ENCODE measurements at places on chromosomes 3 and 15.

DNA sequence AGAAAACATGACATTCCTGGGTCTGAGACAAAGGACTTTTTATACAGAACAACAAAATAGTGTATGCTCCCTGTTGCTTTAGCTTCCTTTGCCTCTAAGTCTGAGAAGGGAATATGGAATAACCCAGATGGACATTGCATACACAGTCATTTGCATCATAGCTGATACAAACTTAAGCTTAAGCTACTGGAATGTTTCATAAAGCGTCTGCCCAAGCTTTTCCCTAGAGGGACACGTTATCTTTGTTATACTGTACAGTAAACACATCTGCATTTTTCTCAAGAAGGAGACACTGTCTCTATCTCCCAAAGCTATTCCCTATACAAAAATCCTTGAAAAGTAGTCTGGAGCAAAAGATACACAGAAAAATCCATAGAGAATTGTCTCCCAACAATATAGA lies 775.0 kb downstream of the DIPK2A start:
- no peak for DNase-seq

DNA sequence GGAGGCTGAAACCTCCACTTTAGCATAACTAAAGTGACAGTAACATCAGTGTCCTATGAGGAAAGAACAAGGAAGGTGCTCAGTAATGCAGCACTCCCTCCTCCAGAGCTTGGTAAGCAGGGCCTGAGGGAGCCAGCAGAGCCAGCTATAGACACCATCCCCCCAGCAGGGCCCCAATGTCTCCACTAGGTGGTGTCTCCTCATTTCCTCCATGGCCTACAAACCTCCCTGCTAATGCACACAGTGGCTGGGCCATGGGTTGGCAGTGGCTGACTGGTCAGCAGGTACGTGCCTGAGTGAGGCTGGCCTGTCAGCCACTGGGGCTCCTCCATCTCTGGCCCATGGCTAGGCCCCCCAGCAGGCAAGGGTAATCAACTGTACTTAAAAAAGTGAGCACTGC lies 13.6 kb downstream of the MRPS25 start:
- DNase-seq: no peak

DNA sequence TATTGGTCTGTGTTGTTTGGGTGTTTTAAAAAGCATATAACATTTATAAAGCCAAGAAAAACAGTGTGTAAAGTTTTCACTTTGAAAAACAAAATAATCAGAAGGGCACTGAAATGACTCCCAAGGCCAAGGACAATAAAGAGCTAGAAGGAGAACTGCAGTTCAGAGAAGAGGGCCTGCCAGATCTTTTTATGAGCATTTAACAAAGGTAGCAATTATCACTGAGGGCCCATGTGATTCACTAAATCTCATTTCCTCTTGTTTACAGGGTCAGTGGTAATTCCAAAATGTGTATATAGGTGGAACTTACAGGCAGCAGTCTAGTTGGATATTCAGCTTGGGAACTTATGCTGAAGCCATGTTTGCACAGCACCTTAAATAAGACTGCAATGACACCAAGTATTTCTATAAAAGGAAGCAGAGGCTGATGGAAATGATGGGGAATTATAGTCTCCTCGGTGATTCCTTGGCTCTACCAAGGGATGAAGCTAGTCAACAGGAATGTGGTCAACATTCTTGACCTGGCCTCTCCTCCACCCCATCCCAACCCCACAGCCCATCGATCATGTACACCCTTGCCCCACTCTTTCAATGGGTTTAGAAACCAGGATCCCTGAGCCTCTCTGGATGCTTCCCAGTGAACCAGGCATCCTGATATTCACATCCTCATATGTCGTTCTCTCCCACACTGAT lies 54.4 kb upstream of the THUMPD3 start:
- DNase-seq: no peak

- DNase-seq: no peak
Measured at GRCh38 chr15:101121511-101122090, 130.2 kb downstream of the CHSY1 start.

DNA sequence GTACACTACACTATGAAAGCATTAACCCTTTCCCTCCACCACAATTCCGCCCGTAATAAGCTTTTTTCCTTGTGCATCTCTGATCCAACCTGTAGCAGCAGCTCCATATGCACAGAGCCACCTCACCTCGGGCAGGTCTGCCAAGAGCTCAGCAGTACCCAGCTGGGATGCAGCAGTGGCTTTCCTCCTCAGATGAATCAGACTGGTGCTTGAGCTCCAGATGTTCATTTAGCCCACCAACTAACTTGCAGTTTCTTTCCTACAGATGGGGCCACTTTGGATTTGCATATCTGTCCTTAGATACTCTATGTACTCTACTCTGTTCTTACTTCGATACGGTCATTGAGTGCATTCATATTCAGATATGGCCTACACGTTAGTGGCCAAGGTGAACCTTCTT lies 14.8 kb upstream of the FSIP1 start:
- DNase-seq: no peak

- DNase-seq: no peak
Measured at GRCh38 chr3:60844256-60844655, 407.0 kb downstream of the FHIT start.

- DNase-seq: no peak
Measured at GRCh38 chr3:73215281-73215680, 153.8 kb downstream of the EBLN2 start.

DNA sequence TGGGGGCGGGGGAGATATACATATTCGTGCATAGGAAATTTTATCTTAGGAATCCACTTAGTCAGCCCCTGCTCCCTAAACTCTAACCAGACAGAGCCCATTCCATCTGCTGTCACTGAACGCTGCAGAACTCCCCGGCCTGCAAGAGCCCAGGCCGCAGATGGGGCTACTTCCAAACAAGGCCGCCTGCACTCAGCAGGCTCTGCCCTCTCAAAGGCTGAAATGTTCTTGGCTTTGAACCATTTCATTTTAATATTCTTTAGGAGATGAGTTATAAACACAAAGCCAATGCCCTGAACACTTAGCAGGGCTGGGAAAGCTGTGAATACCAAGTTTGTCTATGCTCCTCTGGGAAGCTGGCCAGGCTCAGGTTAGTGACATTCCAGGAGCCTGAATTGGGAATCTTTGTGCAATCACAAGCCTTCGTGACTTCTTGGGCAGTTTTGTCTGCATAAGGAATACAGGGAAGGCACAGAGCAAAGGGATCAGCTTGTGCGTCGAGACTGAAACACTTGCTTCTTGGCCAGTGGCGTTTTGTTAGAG lies 65.0 kb downstream of the SYNM start:
- DNase-seq: no peak

DNA sequence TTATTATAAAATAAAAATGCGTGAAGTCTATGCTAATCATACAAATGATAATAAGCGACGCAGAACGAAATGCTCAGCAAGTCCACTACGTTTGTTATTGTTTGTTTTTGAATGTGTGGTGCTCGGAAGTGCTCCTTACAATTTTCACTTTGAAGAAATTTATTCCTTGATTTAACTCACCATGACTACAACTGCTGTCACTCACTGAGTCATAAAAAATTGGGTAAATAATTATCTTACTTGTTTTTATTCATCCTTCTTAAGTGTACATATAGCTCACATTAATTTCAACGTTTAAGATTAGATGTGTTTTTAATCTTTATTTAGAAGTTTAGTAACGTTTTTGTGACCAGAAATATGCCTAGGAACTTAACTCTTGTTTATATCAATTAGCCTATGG lies 66.7 kb upstream of the NANOGP8 start:
- DNase-seq: no peak

DNA sequence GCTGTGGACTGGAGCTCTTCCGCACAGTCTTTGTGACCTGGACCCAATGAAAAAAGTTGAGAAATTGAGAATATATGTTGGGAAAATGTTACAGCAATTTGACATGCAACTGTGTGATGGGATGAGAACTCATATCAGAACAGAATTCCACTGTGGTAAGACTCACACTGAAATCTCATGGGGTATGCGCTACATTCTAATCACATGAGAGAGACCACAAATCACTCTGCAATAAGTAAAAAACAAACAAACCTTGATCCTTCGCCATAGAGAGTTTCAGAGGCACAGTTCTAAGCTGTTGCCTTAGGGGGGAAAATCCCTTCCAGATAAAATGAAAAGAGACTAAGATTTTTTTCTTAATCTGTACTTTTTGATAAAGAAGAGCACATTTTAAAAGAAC lies 37.3 kb downstream of the LMCD1 start:
- no peak for DNase-seq

DNA sequence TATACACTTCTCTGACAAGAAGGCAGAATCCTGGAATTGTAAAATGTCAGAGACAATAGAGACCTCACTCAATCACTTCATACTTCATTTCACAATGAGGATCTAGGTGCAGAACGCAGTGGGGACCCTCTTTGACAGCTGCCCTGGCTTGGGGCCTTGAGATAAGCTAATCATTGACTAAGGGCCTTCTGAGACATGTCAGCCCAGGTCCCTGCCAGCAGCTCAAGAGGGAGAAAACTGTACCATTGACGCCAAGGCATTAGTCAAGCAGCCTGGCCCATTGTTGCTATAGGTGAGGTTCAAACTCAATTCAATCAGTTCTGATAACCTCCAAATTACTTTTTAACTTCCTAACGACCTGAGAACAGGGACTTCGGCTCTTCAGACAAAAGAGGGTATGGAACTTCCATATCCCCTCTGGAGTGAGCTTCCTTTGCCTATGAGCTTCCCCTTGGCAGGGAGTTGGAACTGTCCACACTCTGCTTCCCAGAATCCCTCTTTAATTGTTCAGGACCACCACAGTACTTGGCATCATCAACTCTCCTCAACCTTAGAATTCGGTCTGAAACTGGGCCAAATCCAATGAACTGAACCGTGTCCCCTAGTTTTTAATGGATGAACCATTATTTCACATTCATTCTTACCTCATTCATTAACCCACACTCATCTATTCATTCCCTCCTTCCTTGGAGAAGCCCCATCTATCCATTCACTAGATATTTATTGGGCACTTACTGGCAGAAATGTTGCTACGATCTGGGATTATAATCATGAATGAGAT lies 1.5 kb upstream of the CYP8B1 start:
- no peak for DNase-seq

GRCh38 chr3:128296469-128297251 lies 143.4 kb downstream of the EEFSEC start:
- DNase-seq: no peak

DNA sequence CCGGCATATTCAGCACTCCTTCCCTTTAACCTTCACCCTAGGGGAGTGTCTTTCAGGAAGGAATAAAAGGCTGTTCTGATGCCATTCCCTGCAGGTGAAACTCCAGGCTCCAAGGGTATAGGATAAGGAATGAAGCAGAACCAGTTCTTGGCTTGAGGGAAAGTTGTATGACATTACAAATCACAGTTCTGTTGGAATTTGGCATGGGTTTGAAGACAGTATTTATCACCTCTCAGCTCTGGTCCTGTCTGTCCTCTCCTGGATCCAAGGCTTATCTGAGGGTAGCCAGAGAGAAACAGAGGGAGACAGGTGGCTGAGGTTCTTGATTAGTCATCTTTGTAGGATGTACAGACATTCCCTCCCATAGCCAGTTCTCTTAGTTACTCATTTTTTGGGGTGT lies 37.1 kb downstream of the RAB11A start:
- DNase-seq: no peak
